ENCODE measurements at places on chromosomes 5 and 9. TPM values are rescaled to one million over a fixed set of nuclear protein-coding genes. Genes with fewer than 3 reads are reported as not detected.

- peak; percentile 40 for DNase-seq
Observed at GRCh38 chr5:65247594-65247993, 234.1 kb downstream of the ADAMTS6 start.

DNA sequence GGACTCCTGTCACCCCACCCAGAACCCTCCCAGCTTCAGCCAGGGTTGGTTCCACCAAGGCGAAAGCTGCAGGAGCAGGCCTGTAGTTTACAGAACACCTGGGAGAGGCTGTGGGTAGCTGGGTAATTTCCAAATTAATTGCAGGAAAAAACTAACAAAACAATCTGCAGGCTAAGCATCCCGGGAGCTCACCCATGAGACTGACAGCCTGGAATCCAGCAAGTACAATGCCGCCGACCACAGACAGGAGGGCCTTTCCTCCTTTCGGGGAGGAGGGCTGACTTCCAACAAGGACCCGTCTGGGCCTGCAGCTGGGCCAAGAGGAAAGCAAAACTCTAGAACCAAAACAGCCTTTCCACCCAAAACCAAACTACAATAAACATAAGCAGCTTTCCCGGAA lies 10.3 kb downstream of the FOXE1 start:
- no peak for DNase-seq

The DNAH5 gene
- 3.0 TPM for total RNA-seq

DNA sequence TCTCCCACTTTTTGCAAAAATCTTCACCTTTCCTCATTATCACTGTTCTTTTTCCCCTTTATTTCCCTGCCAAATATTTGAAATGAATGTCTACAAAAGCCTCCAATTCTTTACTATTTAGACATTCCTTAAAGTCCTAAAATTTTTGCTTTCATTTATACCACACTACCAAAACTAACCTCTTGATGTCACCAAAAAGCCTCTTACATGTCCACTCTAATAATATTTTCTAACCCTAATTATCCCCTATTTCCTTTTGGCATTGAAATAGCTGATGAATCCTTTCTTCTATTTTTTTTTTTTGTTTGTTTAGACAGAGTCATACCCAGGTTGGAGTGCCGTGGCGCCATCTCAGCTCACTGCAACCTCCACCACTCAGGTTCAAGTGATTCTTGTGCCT lies 32.3 kb upstream of the NRG2 start:
- DNase-seq: peak; percentile 26

DNA sequence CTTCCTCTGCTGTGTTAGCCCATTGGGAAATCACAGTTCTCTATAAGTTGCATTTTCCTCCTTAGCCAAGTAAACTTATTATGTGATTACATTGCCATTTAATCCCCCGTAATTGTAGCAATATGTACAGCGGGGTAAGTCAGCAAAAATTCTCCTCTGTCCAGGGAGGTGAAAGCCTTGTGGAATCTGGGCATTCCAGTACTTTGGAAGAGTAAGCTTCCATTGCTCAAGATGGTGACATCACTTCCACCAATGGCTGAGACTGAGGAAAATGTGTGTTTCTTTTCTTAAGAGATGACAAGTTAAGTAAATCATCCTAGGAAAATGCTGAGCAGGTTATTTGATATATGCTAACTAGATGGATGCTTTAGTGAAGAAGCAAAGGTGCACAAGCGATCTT lies 436.7 kb downstream of the CETN3 start:
- no peak for DNase-seq

The WNT8A gene
- total RNA-seq: 0.12 TPM

The TXNDC8 gene
- total RNA-seq: not detected

DNA sequence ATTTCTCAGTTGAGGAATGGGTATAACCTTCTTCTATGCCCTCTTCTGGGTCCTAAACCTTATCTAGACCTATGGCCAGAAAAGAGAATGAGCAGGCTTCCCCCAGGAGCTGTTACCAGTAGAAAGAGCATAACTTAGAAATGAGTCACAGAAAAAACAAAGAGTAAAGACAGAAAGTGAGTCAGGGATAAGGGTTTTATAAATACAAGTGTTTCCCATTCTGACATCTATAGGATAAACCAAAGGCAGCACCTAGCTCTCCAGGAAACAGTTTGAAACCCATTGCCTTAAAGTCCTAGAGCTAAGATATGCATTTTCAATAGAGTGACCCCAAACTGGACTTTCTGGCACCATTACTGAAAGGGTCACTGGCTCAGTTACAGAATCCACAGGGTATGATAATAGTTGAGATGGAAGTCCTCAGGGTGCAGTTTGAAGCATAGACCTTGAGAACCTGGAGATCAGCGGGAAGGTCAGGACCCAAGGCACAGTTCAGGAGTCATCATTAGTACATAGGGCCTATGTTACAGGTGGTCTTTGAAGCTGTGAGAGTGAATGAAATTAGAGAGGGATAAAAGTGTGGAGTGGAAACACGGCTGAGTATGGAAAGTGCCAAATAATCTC lies 42.7 kb upstream of the LIFR start:
- DNase-seq: peak; percentile 88

- no peak for DNase-seq
Observed at GRCh38 chr9:109870365-109870764, 90.4 kb downstream of the PALM2AKAP2 start.

GRCh38 chr9:136543830-136544547 lies 1.9 kb downstream of the NOTCH1 start:
- DNase-seq: no peak

- no peak for DNase-seq
Observed at GRCh38 chr5:36932056-36932455, 55.5 kb downstream of the NIPBL start.

DNA sequence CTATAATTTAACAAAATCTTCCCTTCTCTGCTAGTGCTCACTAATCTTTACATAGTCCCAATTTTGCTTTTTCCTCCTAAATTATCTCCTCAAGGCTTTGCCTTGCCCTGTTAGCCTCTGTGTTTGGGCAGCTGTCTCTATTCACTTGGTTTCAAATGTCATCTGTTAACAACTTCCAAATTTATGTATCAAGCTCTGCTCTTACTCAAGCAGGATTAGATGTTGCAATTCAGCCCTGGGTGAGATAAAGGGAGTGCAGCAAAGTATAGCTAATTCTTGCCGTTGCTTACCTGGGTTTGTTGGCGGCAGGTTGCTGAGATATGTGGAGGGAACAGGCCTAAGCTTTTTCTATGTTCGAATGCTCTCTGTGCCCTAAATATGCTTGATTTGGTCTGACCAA lies 483.8 kb downstream of the DMAC1 start:
- DNase-seq: no peak

GRCh38 chr9:5876026-5876425 lies 14.7 kb upstream of the MLANA start:
- no peak for DNase-seq

DNA sequence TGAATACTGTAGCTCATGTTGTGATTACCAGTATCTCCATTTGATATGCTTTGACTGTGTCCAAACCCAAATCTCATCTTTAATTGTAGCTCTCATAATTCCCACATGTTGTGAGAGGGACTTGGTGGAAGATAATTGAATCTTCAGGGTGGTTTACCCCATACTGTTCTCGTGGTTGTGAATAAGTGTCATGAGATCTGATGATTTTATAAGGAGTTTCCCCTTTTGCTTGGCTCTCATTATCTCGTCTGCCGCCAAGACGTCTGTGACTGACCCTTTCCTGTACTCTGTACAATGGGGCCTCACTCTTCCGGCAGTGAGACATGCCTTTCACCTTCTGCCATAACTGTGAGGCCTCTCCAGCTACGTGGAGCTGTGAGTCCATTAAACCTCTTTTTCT lies 59.3 kb downstream of the TRIO start:
- peak; percentile 83 for DNase-seq

The MAP1B gene
- total RNA-seq: 200 TPM

The HACD4 gene
- total RNA-seq: 4.1 TPM

The GPSM1 gene
- total RNA-seq: 12.5 TPM

The LCN1 gene
- total RNA-seq: not detected

GRCh38 chr5:156164306-156164705 lies 162.7 kb upstream of the SGCD start:
- DNase-seq: no peak

GRCh38 chr9:110036286-110036685 lies 171.7 kb downstream of the C9orf152 start:
- DNase-seq: peak; percentile 17

DNA sequence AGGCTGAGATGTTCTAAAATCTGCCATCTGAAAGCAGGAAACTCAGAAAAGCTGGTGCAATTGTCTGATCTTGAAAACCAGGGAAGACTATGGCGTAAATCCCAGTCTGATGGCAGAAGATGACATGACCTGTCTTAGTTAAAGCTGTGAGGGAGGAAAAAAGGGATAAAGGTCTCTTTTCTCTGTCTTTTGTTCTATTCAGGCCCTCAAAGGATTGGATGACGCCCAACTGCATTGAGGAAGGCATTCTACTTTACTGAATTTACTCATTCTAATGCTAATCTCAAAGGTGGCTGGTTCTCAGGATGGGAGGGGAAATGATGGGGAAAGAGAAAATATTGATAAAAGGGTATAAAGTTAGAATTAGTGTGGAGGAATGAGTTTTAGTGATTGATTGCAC lies 312.8 kb upstream of the CTNND2 start:
- no peak for DNase-seq

- no peak for DNase-seq
Observed at GRCh38 chr9:92820964-92821363, 56.3 kb upstream of the BICD2 start.

GRCh38 chr5:134432174-134432573 lies 20.5 kb upstream of the CDKN2AIPNL start:
- no peak for DNase-seq

- peak; percentile 78 for DNase-seq
Observed at GRCh38 chr5:78985725-78986223, 664 bp upstream of the ARSB start.

The SLC1A1 gene
- 14.7 TPM for total RNA-seq

DNA sequence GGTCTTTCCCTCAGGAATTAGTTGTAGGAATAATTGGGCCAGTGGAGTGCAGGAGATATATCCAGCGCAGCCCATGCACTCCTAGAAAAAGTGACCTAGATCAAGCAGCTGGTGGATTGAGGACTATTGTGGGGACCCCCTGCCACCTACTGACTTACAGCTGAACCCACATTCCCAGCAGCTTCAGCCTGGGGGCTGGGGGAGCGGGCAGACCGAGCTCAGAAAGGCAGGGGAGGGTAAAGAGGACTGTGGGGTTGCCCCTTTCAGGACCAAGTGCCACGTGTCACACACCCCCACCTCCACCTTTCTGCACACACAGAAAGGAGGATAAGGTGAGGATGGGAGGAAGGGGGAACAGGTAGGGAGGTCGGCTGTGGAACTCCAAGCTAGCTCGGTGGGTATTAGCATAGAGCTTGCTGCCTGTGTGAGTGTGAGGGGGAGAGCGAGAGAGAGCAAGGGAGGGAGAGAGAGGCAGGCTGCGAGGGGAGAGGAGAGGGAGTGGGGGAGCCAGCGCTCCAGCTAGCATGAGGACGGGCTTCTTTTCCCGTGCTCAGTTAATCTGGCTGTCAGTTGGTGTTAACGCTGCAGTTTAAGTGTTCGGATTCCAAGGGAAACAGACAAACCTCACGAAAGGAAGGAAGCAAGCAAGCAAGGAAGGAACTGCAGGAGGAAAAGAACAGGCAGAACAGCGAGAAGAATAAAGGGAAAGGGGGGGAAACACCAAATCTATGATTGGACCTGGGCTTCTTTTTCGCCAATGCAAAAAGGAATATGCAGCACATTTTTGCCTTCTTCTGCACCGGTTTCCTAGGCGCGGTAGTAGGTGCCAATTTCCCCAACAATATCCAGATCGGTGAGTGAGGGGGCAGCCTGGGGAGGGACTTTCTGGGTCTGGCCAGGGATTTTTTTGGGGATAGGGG lies at the start of gene GRIA1:
GRIA1 (plus strand) TSS at position 553 of the 920 bp plus-strand sequence.
- DNase-seq: peak; percentile 9

DNA sequence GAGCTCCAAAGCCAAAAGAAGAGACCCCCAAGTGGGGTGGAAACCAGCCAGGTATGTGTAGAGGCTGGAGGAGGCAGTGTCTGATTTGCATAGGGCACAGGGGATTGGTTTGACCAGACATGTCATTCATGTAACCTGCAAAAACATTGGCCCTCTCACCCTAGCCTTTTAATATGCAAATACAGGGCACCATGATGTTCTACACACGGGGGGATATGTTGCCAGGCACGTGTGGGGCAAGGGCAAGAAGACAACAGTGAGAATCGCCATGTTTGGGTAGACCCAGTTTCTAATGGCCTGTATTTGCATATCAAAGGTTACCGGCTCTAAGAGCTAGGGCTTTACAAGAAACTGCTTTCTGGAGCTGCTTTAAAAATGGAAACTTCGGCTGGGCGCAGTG lies 208.9 kb downstream of the GOLPH3 start:
- DNase-seq: no peak

The IL31RA gene
- total RNA-seq: 0.27 TPM

GRCh38 chr5:90475436-90475980 lies 844 bp downstream of the POLR3G start:
- DNase-seq: no peak

DNA sequence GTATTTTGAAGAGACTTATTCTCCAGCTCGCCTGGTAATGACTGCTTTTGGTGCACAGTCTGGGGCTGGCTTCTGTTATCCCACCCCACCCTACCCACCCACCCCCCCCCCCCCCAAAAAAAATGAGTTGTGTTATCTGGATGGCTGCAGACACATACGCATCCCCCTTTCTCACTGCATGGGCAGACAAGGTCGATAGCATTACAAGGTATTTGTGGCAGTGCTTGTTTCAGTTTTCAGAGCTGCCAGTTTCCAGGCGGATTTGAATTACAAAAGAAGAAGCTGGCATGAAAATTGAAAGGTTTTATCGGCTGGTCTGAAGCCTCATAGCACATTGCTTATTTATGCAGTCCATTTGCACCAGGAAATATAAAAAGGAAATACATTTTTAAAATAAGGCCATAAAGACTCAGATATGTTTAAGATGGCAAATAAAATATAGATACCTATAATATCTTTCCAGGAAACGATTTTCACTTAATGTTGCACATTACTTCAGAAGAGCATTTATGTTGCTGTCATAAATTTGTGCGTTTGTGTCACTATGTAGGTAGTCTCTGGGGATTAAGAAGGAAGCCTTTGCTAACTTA lies 85.1 kb upstream of the GRHPR start:
- DNase-seq: no peak

DNA sequence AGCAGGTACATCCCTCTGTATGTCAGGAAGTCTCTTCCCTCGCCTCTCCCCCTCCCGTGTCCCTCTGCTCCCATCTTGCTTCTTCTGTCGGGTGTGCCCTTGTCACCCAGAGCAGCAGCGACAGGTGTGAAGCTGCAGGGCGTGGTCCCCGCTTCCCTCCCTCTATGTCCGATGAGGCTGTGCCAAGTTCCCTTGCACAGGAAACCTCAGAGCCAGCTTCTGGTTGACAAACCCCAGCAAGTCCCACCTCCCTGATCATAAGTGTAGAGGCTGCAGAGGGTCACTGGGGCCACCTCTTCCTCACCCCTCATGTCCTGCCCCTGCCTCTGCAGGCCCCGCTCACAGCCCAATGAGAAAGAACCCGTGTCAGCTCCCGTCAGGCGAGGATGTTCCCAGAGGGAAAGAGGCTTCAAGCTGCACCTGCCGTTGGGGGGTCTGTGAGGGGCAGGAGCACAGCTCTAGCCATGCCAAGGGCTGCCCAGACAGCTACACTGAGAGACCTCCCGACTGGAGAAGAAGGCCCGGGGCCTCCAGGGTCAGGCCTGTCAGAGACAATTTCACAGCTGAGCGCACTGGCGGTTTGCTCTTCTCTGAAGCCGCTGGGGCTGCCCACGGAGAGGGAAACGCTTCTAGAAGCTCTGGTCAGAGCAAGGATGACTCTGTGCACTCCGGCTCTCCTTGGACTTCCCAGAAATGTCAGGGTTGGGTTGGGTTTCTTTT lies 73.3 kb downstream of the AK8 start:
- peak; percentile 23 for DNase-seq

GRCh38 chr5:136058972-136059354 lies 30.2 kb downstream of the TGFBI start:
- DNase-seq: no peak

- DNase-seq: no peak
Observed at GRCh38 chr5:76144513-76145274, 61.5 kb downstream of the SV2C start.

The FOXD4 gene
- 0.05 TPM for total RNA-seq

All from M059J (cell line).